Hematopoietic multipotent progenitor cell treated with erythropoietin and hydrocortisone succinate and interleukin-3 and kit ligand, for 15 days (in vitro differentiated cells): ENCODE measurements at places on chromosomes 11 and 22.

DNA sequence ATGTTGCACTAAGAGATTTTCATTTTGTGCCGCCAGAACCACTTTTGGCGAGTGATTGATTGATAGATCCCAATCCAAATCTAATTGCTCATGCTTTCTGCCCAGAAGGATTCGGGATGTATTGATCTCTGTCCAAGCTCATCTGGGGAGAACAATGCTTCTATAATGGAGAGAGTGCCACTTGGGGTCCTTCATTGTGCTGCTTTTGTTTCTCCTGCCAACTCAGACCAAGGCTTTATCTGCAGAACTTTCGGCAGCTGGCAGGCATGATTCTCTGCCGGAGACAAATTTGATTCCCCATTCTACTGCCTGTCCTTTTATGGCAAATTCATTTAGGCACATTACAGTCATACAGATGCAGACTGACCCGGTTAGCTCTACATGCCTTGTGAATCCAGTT lies 62.9 kb upstream of the NTM start:
- no peak for DNase-seq

DNA sequence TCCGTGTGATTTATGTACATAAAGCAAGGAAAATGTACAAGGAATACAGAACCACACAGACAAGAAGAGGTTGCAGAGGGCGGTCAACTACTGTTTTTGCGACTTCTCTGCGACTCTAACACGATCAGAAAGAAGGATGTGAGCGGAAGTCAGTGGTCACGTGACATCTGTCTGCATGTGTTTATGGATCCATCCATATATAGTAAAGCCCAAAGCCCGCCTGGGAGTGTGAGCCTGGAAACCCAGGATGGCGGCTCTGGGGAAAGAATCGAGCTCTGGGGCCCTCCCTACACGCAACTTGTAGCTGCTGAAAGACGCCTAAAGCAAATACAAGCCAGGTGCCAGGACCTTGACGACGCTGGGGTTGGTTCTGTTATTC lies 8.8 kb downstream of the OSBPL5 start:
- DNase-seq, result no peak

- no peak for DNase-seq
Observed at GRCh38 chr11:76832361-76832760, 28.4 kb upstream of the ACER3 start.

DNA sequence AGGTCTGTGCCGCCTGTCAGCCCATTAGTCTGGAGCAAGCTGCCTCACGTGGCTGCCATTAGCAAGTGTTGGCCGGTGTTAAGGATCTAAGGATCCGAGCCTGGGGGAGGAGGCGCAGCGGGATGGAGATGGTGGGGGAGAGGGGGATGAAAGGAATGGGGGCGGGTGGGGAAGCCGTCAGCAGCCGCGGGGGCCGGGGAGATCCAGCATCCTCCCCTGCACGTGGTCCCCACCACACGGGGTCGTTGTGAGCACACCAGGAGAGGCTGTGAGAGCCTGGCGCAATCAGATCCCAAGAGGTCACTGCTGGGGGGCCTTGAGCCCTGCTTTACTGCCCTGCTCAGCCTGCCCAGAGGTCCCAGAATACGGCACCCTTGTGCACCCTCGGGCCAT lies 7.3 kb downstream of the CABP7 start:
- peak; percentile 45 for DNase-seq

DNA sequence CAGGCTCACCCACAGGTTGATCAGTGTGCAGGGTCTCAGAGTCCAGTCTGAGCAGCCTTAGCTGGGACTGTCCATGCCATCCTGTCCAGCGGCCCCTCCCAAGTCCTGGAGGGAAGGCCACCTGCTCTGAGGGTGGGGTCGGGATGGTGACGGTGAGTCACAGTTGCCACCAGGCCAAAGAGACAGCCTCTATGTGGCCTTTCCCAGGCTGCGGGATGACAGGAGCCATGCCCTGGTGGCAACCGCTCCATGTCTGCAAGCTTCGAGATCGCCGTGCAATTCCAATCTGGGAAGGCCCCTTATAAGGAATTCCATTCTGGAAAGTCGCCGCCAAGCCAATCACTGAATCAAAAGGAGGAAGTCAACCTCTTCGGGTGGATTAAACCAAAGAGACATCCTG lies 47.5 kb downstream of the RTL6 start:
- DNase-seq, result no peak

- DNase-seq, result no peak
Observed at GRCh38 chr11:2909133-2909902, 19.9 kb downstream of the PHLDA2 start.

GRCh38 chr11:123381817-123382554 lies 48.1 kb upstream of the GRAMD1B start:
- DNase-seq, result no peak

- DNase-seq, result no peak
Observed at GRCh38 chr11:83693306-83693992, 407.3 kb upstream of the CCDC90B start.

DNA sequence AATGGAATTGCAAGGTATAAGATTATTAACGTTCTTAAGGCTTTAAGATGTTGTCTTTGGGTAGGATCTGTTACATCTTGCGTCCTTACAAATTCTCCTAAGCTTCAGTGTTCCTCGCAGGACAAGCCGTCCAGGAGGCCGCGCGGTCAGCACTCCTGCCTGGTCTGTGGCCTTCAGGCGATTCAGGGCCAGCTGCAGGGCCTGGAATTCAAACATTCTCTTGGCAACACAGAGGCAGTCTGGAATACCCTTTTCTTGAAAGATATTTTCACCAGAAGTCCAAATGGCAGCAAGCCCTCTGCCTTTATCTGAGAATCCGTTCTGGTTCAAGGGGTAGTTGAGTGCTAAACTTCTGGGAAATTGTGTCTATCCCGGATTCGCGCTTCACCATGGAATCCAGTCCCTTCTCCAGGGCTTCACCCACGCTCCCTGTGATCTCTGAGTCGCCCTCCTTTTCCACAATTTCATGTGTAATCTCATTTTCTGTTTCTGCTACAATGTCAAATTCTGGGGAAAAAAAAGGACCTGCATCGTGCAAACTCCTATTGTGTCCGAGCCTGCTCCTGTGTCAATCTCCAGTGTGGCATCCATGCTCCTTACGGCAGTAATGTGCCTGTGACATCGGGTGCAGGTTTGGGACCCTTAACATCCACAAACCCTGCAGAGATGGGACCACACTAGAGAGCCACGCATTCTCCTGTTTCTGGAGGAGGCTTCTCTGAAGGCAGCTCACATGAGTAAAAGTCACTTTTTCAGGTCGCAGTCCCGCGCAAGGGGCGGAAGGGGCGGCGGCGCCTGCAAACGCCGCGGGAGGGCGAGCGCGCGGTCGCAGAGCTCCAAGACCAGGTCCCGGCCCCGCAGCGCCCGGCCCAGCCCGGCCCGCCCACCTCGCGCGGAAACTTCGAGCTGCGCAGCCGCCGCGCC lies 25.4 kb upstream of the SORL1 start:
- DNase-seq, result no peak

GRCh38 chr22:38461057-38461413 lies 6.0 kb upstream of the KCNJ4 start:
- no peak for DNase-seq

DNA sequence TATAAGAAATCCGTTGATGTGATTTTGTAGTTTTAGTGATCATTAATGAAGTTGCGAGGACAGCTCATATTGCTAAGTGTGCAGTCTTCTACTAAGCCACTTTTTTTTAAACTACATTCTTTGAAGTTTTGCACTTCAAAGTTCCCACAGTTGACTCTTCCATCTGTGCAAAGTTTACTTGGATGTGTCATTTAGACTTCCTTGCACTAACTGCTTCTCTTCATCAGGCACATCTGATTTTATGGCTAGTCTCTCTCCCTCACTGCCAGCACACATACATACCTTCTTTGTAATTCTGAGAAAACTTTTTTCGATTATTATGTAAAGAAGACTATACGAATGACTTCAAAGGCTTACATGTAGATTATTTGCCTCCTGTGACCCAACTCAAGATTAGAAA lies 250.0 kb downstream of the DYNC2H1 start:
- DNase-seq, result no peak

DNA sequence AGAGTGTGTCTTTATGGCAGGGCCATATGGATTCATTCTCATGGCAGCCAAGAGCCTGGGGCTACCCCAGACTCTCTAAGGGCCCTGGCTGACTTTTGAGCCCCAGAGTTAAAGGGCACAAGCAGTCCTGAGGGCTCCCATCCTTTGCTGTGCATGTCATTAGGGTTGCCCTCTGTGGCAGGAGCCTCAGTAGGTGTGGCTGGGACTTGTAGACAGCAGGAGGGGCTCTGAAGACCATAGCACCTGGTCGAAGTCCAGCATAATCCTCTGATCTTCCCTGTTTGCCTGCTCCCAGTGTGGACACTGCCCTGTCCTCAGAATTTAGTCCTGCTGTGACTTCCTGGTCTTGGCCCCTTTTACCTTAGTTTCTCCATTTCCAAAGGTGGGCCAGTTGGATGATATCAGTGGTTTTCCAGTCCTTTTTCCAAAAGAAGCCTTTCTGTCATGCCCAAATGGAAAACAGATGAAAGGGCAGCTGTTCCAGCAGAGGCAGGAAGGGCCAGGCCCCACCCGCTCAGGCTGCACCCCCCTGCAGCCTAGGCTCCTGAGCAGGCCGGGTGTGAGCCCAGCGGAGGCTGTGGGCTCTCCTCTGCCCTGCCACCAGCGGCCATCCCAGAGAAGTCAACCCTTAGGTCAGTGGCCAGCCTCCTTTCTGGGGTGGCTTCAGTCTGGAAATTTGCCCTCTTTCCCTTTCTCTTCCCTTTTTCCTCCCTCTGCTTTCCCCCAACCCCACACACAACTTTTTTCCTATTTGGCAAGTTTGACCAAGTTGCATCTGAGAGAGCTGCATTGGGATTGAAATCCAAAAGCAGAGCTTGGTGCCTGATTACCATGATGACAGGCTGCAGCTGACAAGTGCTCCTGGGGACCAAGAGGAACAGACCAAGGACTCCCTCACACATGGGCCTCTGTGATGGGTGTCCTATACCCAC lies 32.8 kb upstream of the SUSD2 start:
- no peak for DNase-seq

DNA sequence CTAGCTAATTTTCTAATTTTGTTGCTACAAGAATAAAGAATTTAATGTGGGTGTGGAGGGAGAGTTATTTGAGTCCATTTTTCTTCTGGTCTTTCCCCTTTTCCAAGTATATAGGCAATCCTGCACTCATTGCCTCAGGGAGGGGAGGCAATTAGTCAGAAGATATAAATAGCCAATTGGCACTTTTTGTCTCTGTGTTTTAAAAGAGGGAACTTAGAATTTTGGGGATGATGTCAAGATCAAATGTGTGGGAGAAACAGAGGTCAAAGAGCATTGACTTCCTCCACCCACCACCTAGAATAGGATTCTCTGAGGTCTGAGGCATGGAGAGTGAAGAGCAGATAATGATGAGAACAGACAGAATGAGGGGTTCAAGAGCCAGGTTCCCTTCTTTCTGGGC lies 120.3 kb upstream of the ZC3H12C start:
- DNase-seq, result no peak

- DNase-seq, result no peak
Observed at GRCh38 chr11:45577752-45578151, 87.7 kb downstream of the CHST1 start.

DNA sequence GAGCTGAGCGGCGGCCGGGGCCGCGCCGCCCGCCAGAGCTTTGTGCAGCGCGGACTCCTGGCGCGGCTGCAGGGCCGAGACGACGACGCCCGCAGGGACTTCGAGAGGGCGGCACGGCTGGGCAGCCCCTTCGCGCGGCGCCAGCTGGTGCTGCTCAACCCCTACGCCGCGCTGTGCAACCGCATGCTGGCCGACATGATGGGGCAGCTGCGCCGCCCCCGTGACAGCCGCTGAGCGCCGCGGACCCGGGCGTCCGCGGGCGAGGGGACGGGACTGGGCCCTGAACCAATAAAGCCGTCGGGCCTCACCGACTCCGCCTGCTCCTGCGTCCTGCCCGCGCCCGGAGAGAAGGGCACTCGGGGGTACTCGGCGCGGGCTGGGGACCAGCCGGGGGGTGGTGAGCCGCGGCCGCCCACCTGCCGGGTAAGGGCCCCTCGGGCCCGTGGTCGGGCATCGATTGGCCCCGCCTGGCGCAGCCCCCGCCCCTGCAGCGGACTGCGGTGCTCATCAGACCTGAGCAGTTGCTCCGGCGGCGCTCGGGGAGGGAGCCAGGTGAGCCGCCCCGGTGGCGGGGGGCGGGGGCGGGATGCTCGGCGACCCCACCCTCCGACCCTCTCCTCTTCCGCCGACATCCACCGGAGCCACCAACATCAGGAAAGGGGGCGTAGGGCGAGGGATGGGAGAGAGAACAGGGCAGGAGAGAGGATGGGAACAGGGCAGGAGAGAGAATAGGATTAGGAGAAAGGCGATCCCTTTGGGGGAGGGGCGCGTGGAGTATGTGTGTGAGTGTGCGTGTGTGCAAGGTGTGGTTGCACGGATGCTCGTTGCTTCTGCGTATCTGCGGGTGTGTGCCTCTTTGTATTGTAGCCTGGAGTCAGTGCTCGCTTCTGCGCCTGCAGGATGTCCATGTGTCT lies at the start of gene TMEM25:
Gene TMEM25 (plus strand): TSS at position 510 of the 914 bp plus-strand sequence. CDS start 610 bp downstream, outside the sequence.
- DNase-seq, result no peak

GRCh38 chr11:34433899-34434298 lies 4.8 kb upstream of the CAT start:
- no peak for DNase-seq
